Naive thymus-derived CD4-positive, alpha-beta T cell (primary cell): ENCODE measurements at places on chromosomes 2 and 18. TPM values are rescaled to one million over a fixed set of nuclear protein-coding genes. Genes with fewer than 3 reads are reported as not detected.

Gene BMP10
- not detected for total RNA-seq

Gene RESP18
- not detected for total RNA-seq

Gene MOCOS
- not detected for total RNA-seq

Gene WDR75
- 67.4 TPM for total RNA-seq

Gene CREG2
- total RNA-seq: not detected

Gene PXDN
- not detected for total RNA-seq

GRCh38 chr2:187009483-187010239 is 160.7 kb upstream of the ZSWIM2 start:
- no peaks in the 10 kb centered on the region for H3K27me3 ChIP-seq
- no peak overlapping the region for H3K27ac ChIP-seq
- no peaks in the 10 kb centered on the region for H3K4me1 ChIP-seq
- H3K4me3 ChIP-seq: no peak overlapping the region
- H3K36me3 ChIP-seq: no peaks in the 10 kb centered on the region

GRCh38 chr2:9739531-9739964 is 103.7 kb upstream of the TAF1B start:
- peak; percentile 36 for DNase-seq
- peak overlapping the region; percentile 32 for H3K27ac ChIP-seq
- H3K36me3 ChIP-seq: no peaks in the 10 kb centered on the region
- no peaks in the 10 kb centered on the region for H3K27me3 ChIP-seq

DNA sequence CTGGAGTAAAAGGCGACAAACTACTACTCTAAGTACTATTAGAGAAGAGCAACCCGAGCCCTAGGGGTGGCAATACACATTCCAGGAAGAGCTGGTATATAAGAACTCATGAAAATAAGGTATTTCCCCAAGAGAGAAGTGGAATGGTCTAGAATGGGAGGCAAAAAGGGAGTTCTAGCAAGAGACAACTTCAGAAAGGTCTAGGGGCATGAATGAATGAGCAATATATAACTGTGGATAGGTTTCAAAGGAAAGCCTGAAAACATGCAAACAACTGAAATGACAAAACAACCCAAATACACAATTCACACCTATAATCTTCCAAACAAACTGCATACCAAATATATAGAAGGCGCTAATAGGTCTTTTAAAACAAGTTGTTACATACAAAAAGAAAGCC is 22.2 kb downstream of the TRIP12 start:
- H3K27me3 ChIP-seq: no peaks in the 10 kb centered on the region
- DNase-seq: no peak
- peaks cover 4% of the 10 kb centered on the region for H3K36me3 ChIP-seq
- H3K4me1 ChIP-seq: peaks cover 3% of the 10 kb centered on the region

DNA sequence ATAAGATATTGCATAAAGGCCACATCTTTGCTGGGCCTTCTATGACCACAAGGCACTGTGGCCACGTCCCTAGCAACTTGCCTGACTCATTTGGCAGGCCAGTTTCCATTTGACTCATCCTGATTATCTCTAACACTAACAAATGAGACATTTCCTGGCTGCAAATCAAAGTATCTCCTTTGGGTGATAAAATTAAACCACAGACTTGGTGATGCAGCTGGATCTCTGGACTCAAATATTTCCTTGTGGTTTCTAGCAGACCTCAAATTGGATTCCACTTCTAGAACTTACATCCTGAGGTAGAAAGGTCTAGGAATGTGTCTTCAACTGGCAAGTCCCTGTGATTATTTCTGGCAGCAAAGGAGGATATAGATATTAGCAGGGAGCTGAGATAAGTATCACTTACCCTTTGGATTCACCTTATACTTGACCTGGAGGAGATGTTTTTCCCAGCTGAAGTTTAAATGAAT is 167.9 kb upstream of the NXPH2 start:
- H3K27ac ChIP-seq: no peak overlapping the region
- no peaks in the 10 kb centered on the region for H3K4me1 ChIP-seq
- no peak overlapping the region for H3K4me3 ChIP-seq
- no peaks in the 10 kb centered on the region for H3K27me3 ChIP-seq
- DNase-seq: no peak

DNA sequence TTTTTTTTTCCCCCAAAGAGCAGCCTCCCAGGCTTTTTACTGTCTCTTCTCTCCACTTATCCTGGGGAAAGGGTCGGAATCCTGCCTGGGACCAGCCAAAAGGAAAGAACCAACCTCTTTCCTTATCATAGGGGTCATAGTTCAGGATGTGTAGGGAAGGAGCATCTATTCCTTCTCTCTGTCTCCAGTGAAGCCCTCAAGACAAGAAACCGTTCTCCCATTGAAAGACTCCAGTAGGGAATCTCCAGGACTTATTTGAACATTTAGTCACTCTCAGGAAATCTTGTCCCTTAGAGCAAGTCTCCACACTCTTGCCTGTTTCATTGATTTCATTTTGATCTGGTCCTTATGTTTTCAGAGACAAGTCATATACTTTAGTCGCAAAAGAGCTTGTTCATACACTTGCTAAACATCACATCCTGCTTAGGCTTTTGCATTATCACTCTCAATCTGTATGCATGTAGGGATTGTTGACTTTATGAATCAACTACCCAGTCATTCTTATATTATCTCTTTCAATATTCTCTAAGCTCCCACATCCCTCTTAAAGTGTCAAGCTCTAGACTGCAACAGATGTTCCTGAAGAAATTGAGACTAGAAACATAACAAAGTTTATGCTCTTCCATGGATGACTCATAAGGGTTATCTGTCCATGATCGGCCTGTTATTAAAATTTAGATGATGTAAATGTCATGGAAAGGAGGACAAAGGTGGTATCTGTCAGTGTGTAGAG is 116.2 kb upstream of the ST6GAL2 start:
- H3K4me3 ChIP-seq: no peak overlapping the region
- no peaks in the 10 kb centered on the region for H3K4me1 ChIP-seq
- H3K27me3 ChIP-seq: no peaks in the 10 kb centered on the region
- H3K27ac ChIP-seq: no peak overlapping the region
- no peaks in the 10 kb centered on the region for H3K36me3 ChIP-seq

GRCh38 chr18:69838620-69839411 is 108.9 kb downstream of the CD226 start:
- DNase-seq: no peak
- no peaks in the 10 kb centered on the region for H3K27me3 ChIP-seq
- no peaks in the 10 kb centered on the region for H3K4me1 ChIP-seq
- H3K27ac ChIP-seq: no peak overlapping the region
- no peak overlapping the region for H3K4me3 ChIP-seq
- no peaks in the 10 kb centered on the region for H3K36me3 ChIP-seq

DNA sequence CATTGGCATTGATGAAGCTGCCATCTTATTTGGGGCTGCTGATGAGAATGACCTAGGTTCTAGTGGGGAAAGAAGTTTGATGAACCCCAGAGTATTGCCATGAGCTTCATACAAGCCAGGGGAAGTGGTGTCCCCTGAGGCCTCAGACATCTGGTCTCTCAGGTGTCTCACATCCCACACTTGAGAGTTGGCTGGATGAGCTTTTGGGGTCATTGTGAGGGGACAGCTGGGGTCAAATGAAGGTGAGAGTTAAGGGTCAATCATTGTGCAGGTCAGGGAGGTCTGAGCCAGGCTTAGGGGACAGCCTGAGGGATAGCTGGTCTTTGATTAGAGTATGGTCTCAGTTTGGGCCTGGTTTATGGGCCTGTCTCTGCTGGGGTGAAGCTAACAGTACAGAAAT is 336.5 kb downstream of the CYP26B1 start:
- no peaks in the 10 kb centered on the region for H3K36me3 ChIP-seq
- no peak overlapping the region for H3K27ac ChIP-seq
- H3K27me3 ChIP-seq: no peaks in the 10 kb centered on the region

GRCh38 chr2:191015239-191015638 is 1.3 kb upstream of the STAT1 start:
- no peak overlapping the region for H3K4me3 ChIP-seq
- DNase-seq: no peak
- no peaks in the 10 kb centered on the region for H3K27me3 ChIP-seq
- peaks cover 6% of the 10 kb centered on the region for H3K36me3 ChIP-seq

GRCh38 chr18:53749766-53750165 is 474.7 kb downstream of the MBD2 start:
- no peaks in the 10 kb centered on the region for H3K27me3 ChIP-seq
- H3K36me3 ChIP-seq: no peaks in the 10 kb centered on the region
- DNase-seq: no peak

- H3K4me1 ChIP-seq: no peaks in the 10 kb centered on the region
- no peaks in the 10 kb centered on the region for H3K27me3 ChIP-seq
- DNase-seq: no peak
- no peak overlapping the region for H3K27ac ChIP-seq
- no peak overlapping the region for H3K4me3 ChIP-seq
- no peaks in the 10 kb centered on the region for H3K36me3 ChIP-seq
Observed at GRCh38 chr2:47964722-47965434, 58.6 kb upstream of the FBXO11 start.

- no peak overlapping the region for H3K4me3 ChIP-seq
- H3K36me3 ChIP-seq: no peaks in the 10 kb centered on the region
- H3K27ac ChIP-seq: no peak overlapping the region
- H3K27me3 ChIP-seq: no peaks in the 10 kb centered on the region
Observed at GRCh38 chr2:38438883-38439612, 62.0 kb upstream of the ATL2 start.

DNA sequence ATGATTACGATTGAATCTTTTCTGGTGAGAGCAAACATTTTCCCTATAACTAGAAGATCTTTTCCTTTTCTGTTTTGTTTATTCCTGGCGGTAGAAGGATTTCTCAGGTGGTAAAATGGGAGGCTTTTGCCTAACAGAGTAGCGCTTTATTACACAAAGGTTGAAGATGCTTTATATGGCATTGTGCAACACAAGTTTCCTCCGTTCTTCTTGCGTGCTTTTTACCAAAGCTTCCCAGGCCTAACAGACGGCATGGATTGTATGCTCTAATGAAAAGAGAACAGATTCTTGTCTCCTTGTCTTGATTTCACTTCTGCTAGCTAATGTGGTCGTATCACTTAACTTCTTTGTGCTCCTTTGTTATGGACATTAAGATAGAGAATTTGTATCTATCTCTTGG is 43.8 kb downstream of the MYO1B start:
- H3K27ac ChIP-seq: no peak overlapping the region
- DNase-seq: no peak
- no peaks in the 10 kb centered on the region for H3K27me3 ChIP-seq
- no peaks in the 10 kb centered on the region for H3K36me3 ChIP-seq

- H3K4me1 ChIP-seq: no peaks in the 10 kb centered on the region
- H3K27ac ChIP-seq: no peak overlapping the region
- no peaks in the 10 kb centered on the region for H3K27me3 ChIP-seq
- DNase-seq: no peak
Observed at GRCh38 chr2:39528701-39529100, 91.6 kb upstream of the MAP4K3 start.

DNA sequence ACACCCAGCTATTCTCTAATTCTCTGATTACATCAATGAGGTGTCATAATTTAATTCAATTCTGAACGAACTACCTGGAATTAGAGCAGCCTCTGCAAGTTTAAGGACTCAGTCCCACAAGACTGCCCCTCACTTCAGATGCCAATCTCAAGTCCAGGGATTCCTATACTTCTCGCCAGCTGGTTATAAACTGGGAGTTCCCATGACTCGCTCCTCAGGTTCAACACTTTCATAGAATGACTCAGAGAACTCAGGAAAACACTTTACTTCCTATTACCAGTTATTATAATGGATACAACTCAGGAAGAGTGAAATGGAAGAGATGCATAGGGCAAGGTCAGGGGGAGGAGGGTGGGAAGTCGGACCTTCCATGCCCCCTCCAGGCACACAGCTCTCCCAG is 112.3 kb upstream of the ATP5MC3 start:
- no peaks in the 10 kb centered on the region for H3K27me3 ChIP-seq
- no peaks in the 10 kb centered on the region for H3K4me1 ChIP-seq
- H3K36me3 ChIP-seq: no peaks in the 10 kb centered on the region

GRCh38 chr2:40202798-40203400 is 249.0 kb downstream of the SLC8A1 start:
- no peaks in the 10 kb centered on the region for H3K27me3 ChIP-seq
- no peak for DNase-seq
- H3K4me1 ChIP-seq: no peaks in the 10 kb centered on the region
